ENCODE measurements at places on chromosomes 11 and 22. TPM values are rescaled to one million over a fixed set of nuclear protein-coding genes. Genes with fewer than 3 reads are reported as not detected.

DNA sequence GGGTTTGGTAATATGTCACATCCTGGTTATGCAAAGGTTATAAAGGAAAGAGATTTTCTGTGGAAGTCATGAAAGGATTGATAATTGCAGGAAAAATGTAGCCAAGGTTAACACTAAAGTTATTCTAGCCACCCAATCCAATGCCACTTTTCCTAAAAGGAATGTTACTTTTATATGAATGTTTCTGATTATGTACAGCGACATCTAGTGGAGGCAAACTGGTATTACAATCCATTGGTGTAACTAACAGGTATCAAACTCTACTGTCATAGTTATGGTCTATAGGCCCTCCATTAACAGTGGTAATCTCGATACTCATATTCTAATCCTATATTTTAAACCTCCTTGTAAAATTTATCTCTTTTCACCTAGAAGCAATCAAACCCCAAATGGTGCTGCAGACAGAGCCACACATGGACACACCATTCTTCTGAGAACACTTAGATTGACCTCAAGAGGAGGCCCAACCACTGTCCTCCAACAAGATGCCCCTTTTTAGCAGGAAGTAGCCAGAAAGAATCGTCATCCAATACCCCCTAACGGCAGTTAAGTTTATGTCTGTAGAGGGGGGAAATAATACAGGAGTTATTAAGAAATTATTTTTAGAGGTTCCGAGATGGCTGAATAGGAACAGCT lies 74.9 kb upstream of the RAG2 start:
- no peak overlapping the region for H3K4me3 ChIP-seq
- DNase-seq = no peak
- no peaks in the 10 kb centered on the region for H3K27me3 ChIP-seq
- no peak overlapping the region for H3K27ac ChIP-seq

GRCh38 chr11:64097468-64098317 lies 62.0 kb downstream of the FLRT1 start:
- no peak overlapping the region for H3K4me3 ChIP-seq
- H3K27ac ChIP-seq = no peak overlapping the region
- no peak for DNase-seq
- H3K27me3 ChIP-seq = no peaks in the 10 kb centered on the region
- no peaks in the 10 kb centered on the region for H3K36me3 ChIP-seq

The OR8G5 gene
- total RNA-seq = not detected

GRCh38 chr11:30956751-30957150 lies 370.6 kb upstream of the MPPED2 start:
- H3K4me1 ChIP-seq = no peaks in the 10 kb centered on the region
- DNase-seq = no peak
- no peaks in the 10 kb centered on the region for H3K36me3 ChIP-seq
- H3K27me3 ChIP-seq = no peaks in the 10 kb centered on the region
- no peak overlapping the region for H3K4me3 ChIP-seq

GRCh38 chr11:110298301-110298765 lies 1.9 kb upstream of the RDX start:
- H3K4me1 ChIP-seq = peaks cover 20% of the 10 kb centered on the region
- no peaks in the 10 kb centered on the region for H3K27me3 ChIP-seq
- H3K27ac ChIP-seq = no peak overlapping the region
- no peak overlapping the region for H3K4me3 ChIP-seq

GRCh38 chr11:60775420-60775961 lies 9.6 kb upstream of the MS4A10 start:
- H3K27me3 ChIP-seq = no peaks in the 10 kb centered on the region
- peak; percentile 89 for DNase-seq
- H3K27ac ChIP-seq = peak overlapping the region; percentile 12

GRCh38 chr11:64654958-64655541 lies 64.0 kb downstream of the SLC22A12 start:
- peaks cover 8% of the 10 kb centered on the region for H3K27me3 ChIP-seq
- H3K27ac ChIP-seq = no peak overlapping the region
- peaks cover 10% of the 10 kb centered on the region for H3K4me1 ChIP-seq
- H3K36me3 ChIP-seq = no peaks in the 10 kb centered on the region
- DNase-seq = no peak
- no peak overlapping the region for H3K4me3 ChIP-seq

GRCh38 chr11:109229682-109230081 lies 192.3 kb upstream of the C11orf87 start:
- DNase-seq = no peak
- no peaks in the 10 kb centered on the region for H3K36me3 ChIP-seq
- no peak overlapping the region for H3K4me3 ChIP-seq

- no peak overlapping the region for H3K4me3 ChIP-seq
- no peaks in the 10 kb centered on the region for H3K27me3 ChIP-seq
- no peaks in the 10 kb centered on the region for H3K4me1 ChIP-seq
- peak; percentile 28 for DNase-seq
- H3K36me3 ChIP-seq = no peaks in the 10 kb centered on the region
Observed at GRCh38 chr11:119832202-119832935, 103.4 kb upstream of the NECTIN1 start.

- H3K36me3 ChIP-seq = no peaks in the 10 kb centered on the region
- DNase-seq = no peak
- H3K4me3 ChIP-seq = no peak overlapping the region
- no peaks in the 10 kb centered on the region for H3K4me1 ChIP-seq
- no peak overlapping the region for H3K27ac ChIP-seq
- H3K27me3 ChIP-seq = peaks cover 32% of the 10 kb centered on the region
Observed at GRCh38 chr11:67648140-67648795, 2.3 kb downstream of the ACY3 start.

- H3K27ac ChIP-seq = no peak overlapping the region
- H3K36me3 ChIP-seq = peaks cover 5% of the 10 kb centered on the region
- no peak for DNase-seq
- H3K4me3 ChIP-seq = no peak overlapping the region
- no peaks in the 10 kb centered on the region for H3K27me3 ChIP-seq
Observed at GRCh38 chr11:63978551-63979239, 4.3 kb downstream of the COX8A start.

DNA sequence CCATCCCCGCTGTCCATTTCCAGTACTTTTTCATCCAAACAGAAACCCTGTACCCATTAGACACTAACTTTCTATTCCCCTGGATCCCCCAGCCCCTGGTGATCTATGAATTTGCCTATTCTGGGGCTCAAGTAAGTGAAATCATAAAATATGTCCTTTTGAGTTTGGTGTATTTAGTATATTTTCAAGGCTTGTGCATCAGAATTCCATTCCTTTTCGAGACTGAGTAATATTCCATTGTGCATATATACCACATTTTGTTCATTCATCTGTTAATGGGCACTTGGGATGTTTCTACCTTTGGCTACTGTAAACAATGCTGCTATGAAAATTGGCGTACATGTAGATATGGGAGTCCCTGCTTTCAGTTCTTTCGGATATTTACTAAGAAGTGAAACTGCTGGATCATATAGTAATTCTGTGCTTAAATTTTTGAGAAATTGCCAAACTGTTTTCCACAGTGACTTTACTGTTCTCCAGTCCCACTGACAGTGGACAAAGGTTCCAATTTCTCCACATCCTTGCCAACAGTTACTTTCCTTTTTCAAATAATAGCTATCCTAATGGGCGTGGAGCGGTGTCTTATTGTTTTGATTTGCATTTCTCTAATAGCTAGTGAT lies 16.1 kb downstream of the APLP2 start:
- no peak overlapping the region for H3K4me3 ChIP-seq
- no peak for DNase-seq
- peaks cover 7% of the 10 kb centered on the region for H3K36me3 ChIP-seq

The TSSK2 gene
- not detected for total RNA-seq
